ENCODE measurements at places on chromosomes 6 and 20.

GRCh38 chr20:37777012-37777950 lies 83.5 kb downstream of the CTNNBL1 start:
- no peak for DNase-seq

- DNase-seq = peak; percentile 57
These were observed 139.7 kb downstream of the PRDM13 start for GRCh38 chr6:99746261-99746895.

GRCh38 chr6:112176175-112176574 lies 78.2 kb downstream of the LAMA4 start:
- no peak for DNase-seq

DNA sequence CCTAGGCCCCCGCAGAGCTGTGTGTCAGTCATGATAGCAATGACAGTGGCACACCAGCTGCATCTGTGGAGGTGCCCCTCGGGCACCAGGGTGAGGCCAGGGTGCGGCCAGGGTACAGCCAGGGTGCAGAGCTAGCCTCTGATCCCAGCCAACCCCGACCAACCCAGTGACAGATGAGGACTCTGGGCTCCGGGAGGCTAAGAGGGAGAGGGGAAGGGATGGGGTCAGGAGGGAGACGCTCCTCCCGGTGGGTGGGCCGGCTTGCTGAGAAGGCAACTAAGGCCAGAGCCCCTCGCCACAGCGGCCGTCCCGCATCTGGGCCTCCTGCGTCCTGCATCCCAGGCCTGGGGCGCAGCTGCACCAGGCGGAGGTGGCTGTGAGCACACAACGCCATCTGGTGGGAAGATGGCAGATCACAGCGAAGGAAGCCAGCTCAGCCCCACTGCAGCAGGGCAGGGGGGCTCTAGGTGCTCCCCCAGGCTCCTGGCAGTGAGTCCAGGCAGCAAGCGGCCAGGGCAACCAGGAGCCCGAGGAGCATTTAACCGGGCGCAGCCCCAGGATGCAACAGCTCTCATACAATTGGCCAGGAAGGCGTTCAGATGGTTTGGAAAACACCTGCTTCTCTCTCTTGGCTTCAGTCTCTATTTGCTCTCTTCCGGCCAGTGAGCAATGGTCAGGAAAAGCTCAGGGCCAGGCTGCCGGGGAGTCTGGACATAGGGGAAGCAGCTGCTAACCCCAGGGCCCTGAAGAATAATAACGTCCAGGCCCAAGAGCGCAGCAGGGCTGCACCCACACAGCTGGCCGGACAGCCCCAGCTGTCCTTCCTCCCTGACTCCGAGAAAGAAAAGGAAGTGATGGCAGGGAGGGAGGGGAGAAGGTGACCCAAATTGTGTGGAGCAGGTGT lies 169.4 kb downstream of the TAF4 start:
- peak; percentile 50 for DNase-seq

GRCh38 chr6:136607204-136607931 lies 57.1 kb upstream of the MAP7 start:
- DNase-seq = no peak

GRCh38 chr6:157579467-157580031 lies 198.6 kb downstream of the ZDHHC14 start:
- no peak for DNase-seq

DNA sequence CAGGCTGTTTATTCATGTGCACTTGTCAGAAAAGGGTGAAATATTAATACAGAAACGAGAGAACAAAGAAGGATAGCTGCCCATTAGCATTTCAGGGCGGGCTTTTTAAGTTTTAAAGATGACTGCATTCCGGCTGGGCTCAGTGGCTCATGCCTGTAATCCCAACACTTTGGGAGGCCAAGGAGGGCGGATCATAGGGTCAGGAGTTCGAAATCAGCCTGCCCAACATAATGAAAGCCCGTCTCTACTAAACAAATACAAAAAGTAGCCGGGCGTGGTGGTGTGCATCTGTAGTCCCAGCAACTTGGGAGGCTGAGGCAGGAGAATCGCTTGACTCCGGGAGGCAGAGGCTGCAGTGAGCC lies 130.5 kb downstream of the HFE start:
- DNase-seq = no peak

GRCh38 chr20:18647777-18648176 lies 59.9 kb downstream of the DTD1 start:
- DNase-seq = no peak

DNA sequence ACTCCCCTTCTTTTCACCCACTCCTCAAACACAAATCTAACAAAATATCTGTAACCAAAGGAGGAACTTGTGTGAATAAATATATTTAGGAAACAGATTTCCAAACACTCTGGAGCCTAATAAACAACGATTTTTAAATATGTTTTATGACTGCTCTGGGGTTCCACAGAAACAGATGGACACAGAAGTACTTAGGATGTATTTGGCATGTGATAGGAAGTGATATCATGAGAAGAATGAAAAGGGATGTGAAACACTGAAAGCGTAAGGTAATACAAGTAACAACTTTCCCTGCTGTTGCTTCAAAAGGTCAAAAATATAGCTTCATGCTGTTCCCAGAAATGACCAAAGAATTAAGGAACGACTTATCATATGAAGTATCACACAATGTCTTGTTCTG lies 26.1 kb upstream of the ENPP1 start:
- DNase-seq = no peak

DNA sequence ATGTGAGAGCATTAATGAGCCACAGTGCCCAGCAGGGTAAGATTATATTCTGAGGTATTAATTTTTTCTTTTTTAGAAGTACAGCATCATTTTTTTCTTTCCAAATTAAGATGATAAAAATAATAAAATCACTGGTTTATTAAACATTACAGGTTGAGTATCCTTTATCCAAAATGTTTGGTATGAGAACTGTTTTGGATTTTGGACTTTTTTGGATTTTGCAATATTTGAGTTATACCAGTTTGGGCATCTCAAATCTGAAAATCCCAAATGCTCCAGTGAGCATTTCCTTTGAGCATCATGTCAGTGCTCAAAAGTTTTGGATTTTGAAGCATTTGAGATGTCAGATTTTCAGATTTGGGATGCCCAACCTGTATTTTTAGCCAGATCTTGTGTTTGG lies 44.4 kb downstream of the ENPP1 start:
- DNase-seq = no peak

DNA sequence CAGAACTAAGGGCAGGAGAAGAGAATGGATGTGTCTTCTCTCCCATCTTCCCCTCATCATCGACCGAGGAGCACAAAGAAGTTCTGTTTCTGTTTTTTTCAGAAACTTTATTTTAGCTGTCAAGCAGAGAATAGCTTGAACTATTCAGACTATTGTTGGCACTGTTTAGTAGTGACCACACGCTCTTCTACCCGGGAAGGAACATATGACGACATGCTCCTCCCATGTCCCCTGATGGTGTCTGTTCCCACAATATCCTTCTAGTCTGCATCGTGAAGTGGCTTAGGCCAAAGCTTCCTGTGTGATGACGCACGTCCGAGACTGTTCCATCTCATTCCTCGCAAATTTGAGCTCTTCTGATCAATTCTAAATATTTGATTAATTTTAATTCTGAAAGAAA lies 27.2 kb upstream of the KIF25 start:
- DNase-seq = no peak

DNA sequence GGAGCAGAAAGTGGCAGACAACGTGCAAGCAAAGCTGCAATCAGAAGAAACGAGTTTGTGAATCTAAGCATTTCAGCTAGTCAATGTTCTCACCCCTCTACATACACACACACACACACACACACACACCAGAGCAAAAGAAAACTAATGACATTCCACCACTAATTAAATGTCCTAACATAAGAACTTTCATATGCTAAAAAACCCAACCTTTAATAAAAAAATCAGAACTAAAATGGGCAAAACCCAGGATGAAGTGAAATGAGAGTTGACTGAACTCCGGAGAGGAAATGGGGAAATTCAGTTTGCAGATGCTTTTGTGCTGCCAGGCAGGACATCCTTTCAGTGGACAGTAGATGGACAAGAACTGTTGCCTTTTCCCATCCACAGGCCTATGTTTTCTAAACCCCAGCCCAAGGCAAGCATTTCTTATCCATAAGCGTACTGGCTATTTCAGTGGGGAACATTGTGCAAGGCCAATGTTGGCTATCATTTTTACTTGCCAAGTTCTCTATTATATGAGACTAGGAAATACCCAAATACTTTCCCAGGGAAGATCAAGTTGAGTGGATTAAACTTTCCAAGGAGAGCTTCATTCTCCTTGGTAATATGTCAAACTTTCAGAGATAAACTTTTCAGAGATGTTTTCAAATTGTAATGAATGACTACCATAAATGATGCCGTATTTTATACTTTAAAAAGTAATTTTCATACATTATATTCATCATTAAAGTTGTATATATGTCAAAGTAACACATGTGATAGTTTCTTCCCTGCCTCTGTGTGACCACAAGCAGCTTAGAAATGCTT lies 27.3 kb downstream of the RIN2 start:
- no peak for DNase-seq

GRCh38 chr6:37116326-37116725 lies 53.6 kb upstream of the PIM1 start:
- no peak for DNase-seq

- no peak for DNase-seq
These were observed 101.8 kb downstream of the PREP start for GRCh38 chr6:105301072-105301503.

- no peak for DNase-seq
These were observed 3.1 kb upstream of the CEBPB start for GRCh38 chr20:50187403-50188051.

- no peak for DNase-seq
These were observed 43.6 kb upstream of the DEFB112 start for GRCh38 chr6:50093116-50093937.

DNA sequence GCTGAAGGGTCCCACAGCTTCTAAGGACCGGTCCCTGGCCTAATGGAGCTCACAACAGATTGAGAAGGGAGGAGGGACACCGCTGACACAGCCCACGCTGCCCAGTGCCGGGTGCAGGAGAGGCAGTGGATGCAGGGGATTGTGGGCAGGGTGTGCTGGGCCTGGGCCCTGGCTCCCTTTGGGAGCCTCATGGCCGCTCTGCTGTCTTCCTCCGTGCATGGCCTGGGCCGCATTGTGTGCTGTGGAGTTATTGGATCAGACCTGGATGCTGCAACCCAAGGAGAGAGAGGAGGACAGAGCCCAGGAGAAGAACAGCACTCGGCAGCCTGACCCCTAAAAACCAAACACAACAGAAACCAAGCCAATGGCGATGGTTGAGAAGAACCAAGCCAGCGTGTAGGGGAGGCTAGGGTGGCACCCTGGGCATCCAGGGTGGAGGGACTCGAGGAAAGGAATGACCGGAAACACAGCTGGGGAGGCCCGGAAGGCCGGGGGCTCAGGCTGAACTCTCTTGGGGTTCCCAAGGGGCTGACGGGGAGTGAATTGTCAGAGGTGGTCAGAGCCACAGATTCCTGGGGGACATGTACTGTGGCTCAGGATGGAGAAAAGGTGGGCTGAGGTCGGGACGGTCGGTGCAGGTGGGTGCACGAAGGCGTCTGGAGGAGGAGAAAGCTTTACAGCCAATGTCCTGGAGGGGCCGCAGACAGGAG lies 41.0 kb downstream of the ERMARD start:
- DNase-seq = no peak

- no peak for DNase-seq
These were observed 55.7 kb upstream of the PHACTR2 start for GRCh38 chr6:143621876-143622605.

- DNase-seq = no peak
These were observed 12.2 kb downstream of the LYRM4 start for GRCh38 chr6:5248302-5249098.

GRCh38 chr20:31860390-31861134 lies 9.8 kb downstream of the DUSP15 start:
- no peak for DNase-seq

DNA sequence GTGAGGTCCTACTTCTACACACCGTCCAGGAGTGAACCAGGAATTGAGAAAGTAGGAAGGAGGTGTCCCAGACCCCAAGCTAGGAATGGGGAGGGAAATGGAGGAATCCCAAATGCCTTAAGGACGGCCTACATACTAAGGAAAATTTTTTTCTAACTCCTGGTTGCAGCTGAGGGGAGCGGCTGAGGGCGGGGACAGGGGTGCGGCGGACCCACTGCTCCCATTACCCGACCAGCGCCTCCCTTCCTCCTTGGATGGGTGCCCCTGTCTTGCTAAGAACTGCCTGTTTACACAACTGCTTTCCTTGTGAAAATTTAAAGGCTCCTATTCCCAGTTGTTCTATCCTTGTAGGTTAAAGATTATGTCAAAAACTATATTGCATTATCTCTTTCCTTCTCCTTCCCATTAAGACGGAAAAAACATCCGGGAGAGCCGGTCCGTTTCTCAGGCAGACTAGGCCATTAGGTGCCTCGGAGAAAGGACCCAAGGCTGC lies 699 bp upstream of the HSPA1B start:
- peak; percentile 58 for DNase-seq

DNA sequence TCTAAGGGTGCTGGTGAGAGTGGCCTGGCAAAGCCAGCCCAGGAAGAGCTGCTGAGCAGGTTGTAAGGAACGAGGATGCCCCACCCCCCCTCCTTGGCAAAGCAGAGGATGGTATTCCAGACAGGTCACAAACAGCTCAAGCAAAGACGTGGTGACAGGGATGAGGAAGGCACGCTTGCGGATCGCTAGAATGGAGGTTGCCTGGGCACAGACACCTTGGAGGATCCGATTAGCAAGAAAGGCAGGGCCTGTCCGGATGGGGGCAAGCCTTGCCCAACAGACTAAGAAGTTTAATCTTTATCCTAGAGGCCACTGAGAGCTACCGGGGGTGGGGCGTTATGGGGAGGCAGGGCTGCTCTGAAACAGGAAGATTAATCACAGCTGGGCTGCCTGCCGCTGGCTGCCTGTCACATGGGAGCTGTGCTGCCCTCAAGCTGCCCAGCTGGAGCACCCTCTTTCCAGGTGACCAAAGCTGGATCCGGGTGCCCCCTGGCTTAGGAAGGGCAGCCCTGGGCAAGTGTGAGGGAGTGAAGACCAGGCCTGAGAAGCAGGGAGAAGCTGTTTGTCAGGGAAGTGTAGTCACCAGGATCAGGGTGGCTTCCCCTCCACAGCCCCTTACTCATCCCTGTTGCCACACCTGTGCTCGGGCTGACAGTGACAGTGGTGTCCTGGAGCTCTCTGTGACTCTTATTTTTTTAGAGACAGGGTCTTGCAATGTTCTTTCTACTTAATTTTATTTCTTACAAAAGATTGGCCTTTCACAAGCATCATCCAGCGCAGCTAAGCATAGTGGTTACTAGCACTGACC lies 9.1 kb upstream of the MAPK13 start:
- peak; percentile 60 for DNase-seq
